ENCODE measurements at places on chromosomes 12 and 14. TPM values are rescaled to one million over a fixed set of nuclear protein-coding genes. Genes with fewer than 3 reads are reported as not detected.

The SPRING1 gene
- 31.1 TPM for total RNA-seq

The ABCD2 gene
- total RNA-seq: not detected

The CELA1 gene
- total RNA-seq: not detected

The KLHL28 gene
- 18.7 TPM for total RNA-seq

The CD4 gene
- 0.21 TPM for total RNA-seq

The MYF6 gene
- total RNA-seq: not detected
